ENCODE measurements at places on chromosomes 5 and 9.

GRCh38 chr9:124290053-124290591 lies 32.4 kb downstream of the NEK6 start:
- DNase-seq: no peak

GRCh38 chr9:88975966-88976889 lies 15.0 kb upstream of the S1PR3 start:
- DNase-seq: no peak

DNA sequence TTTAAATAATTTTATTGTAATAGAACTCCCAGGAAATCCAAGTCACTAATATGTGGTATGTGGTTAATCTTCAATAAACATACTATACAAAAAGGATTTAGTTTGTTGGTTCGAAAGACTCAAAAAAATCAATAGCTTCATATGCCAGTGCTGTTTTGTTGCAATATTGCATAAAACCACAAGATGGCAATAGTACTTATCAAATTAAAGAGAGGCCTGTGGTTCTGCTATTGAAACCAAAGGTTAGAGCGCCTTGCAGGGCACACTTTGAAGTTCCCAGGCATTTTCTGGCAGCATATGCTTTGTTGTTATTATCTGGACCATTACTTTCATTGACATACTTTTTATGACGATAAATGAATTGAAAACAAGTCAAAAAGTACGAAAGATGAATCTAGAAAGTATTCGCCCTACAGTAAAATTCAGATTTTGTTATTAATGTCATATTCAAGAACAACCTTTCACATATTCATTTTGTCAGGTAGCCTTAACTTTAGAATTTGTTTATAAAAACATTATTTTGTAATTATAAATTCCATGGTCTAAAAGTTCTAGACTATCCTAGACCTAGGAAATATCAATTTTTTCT lies 316.3 kb downstream of the MCTP1 start:
- DNase-seq: peak; percentile 23

- no peak for DNase-seq
Measured at GRCh38 chr5:165188556-165189175, 1683.2 kb downstream of the MAT2B start.

DNA sequence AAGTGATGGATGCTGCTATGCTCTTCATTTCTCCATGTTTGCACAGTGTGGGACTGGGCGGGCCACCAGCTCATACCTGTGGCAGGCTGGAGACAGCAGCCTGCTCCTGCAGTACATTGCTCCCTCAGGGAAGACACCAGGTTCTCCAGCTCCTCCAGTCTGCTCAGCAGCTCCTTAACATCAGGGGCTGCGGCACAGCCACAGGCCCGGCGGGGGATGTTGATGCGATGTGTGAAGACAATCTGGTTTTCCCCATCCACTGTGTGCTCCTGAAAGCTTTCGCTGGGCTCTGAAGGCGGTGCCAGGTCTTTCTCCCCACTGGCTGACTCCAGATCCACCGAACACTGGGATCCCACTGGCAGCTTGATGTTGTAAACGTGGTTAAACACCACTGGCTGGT lies 27.5 kb downstream of the TNC start:
- no peak for DNase-seq

- DNase-seq: no peak
Measured at GRCh38 chr5:150026682-150027172, 26.2 kb downstream of the HMGXB3 start.

GRCh38 chr5:82664732-82665131 lies 386.6 kb upstream of the RPS23 start:
- no peak for DNase-seq

GRCh38 chr9:121633736-121634135 lies 17.7 kb upstream of the DAB2IP start:
- DNase-seq: no peak

All from iPS DF 19.7 (cell line).